ENCODE measurements at places on chromosomes 3 and 15.
A peak's percentile ranks its signal among the peaks of the same experiment; 100 is the strongest.

DNA sequence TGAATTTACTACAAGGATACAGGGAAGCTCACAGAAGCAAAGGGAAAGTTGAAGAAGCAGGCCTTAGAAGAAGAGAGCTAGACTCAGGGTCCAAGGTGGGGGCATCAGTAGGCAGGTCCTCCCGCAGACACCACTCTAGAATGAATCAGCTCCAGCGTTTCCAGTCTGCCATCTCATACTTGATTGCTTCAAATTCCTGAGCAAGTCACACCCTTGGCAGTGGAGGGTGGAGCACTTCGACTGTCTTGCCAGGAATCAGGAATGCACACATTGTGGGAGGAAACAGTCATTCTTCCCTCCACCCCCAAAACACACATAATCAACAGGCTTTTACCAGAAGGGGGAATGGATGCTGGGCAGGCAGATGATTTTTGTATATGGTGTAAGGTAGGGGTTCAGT lies 78.5 kb downstream of the CHCHD6 start:
- peak; percentile 98 for DNase-seq

- no peak for DNase-seq
Measured at GRCh38 chr3:83482402-83483070, 1476.3 kb upstream of the CADM2 start.

GRCh38 chr15:64738226-64739095 lies 36.9 kb downstream of the RBPMS2 start:
- DNase-seq = no peak

GRCh38 chr3:66492672-66493071 lies 8.2 kb downstream of the LRIG1 start:
- DNase-seq = no peak

DNA sequence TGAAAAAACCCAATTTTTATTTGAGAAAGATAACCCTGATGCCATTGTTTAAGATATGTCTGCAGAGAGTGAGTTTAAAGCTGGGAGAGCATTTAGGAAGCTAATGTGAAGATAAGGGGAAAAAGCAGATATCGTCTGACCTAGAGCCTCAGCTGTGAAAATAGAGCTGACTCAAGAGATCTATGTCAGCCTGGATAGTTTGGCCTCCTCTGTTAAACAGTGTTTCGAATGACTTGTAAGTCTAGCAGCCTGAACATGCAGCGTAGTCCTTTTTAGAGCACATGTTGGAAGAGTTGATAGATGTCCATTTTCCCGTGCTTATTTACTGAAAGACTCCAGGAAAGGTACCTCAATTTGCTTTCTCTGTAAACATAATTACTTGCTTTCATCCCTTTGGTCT lies 48.1 kb downstream of the ALCAM start:
- DNase-seq = peak; percentile 62

DNA sequence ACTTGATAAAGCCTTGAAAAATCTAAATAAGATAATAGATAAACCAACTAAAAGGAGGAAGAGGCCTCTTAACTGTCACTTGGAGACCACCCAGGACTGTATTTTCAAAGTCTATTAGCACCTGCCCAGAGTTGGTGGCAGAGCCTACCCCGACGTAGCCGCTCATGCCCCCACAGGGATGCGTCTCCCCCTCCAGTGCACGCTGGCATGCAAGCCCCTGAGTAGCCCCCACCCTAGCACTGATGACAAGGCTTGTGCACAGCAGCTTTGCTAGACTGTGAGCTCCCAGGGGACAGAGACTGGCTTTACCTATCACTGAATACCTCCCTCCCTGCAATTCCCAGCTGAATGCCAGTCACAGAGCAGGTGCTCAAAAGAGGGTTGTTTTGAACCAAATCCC lies 54.1 kb upstream of the HES1 start:
- DNase-seq = no peak

DNA sequence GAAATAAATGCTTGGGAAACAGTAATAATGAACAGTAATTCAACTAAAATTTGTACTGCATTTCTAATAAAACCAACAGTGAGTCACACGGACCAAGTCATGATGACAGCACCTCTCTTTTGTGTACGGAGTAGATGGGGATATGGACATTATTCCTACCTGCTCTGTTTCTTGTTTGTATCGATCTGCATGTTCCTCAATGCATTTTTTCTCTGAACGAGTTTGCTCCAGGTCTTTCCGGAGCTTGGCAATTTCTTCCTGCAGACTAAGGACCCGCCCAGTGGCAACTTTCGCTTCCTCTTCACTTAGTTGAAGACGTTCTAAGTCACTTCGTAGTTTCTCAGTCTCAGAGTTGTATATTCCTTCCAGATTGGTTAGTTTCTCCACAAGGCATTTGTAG lies 74.4 kb upstream of the MYO5C start:
- peak; percentile 8 for DNase-seq

GRCh38 chr3:38637906-38638305 lies 11.6 kb downstream of the SCN5A start:
- no peak for DNase-seq

GRCh38 chr15:62545467-62546227 lies 380.6 kb upstream of the C2CD4B start:
- DNase-seq = peak; percentile 66

DNA sequence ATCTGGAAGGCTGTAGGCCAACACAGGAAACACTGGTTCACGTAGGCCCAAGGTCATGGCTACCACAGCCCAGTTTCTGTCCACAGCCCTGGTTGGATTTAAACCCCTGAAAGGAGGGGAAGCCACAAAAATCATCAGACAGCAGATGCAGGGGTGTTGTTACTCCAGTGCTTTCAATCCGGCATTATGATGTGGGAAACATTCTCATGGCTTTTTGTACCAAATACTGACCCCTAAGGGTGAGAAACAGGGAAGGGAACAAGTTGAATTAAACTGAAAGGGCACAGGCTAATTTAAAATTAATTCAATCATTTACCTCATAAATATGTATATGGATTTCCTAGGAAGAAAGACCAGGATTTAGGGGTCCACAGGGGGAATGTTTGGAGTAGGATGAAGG lies 375.6 kb downstream of the CTNNB1 start:
- no peak for DNase-seq

DNA sequence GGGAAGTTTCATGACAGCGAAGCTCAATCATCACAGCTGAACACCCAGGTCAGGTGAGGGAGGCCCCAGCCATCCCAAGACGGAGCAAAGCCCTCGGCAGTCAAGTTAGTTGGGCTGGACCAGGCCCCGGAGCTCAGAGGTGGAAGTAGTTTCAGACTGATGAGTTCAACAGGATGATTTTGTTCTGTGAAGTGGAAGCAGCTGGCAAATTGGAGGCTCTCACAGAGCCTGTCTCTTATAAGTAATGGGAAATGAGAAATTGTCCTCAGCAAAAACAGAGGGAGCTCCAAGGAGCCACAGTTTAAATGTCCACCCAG lies 245.1 kb downstream of the XXYLT1 start:
- no peak for DNase-seq

DNA sequence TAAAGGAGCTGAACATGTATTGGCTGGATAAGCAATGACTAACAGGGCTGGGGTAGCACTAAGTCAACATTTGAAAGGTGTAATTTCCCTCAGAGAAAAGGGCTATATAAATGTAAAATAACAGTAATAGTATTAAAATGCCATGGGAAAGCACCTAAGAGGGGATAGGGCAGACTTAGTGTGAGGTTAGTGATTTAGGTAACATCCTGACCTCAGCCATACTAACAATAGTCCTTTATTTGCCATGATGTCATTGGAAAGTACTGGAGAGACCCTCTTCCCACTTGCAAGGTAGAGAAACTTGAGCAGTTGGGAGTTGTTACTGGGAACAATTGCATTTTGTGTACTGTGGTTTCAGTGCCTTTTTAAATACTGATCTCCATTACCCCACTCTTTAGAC lies 103.4 kb downstream of the LSAMP start:
- no peak for DNase-seq

GRCh38 chr3:56987238-56987895 lies 73.1 kb upstream of the SPATA12 start:
- no peak for DNase-seq

DNA sequence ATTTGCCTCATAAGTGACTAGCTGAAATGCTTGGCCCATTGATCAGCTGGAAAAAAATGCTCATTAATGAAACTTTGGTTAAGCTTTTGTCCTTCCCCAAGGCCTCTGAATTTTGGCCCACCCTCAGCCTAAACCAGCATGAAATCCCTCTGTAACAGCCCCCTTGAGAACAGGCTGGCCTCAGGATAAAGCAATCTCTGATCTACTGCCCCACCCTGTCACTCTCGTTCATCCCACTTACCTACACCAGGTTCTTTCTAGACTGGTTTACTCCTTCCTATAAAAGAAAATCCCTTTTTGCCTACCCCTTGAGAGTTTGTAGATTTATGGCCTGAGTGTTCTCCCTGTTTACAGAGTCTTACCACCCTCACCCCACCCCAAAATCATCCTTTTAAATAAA lies 3.4 kb upstream of the AEN start:
- DNase-seq = no peak

- peak; percentile 57 for DNase-seq
Measured at GRCh38 chr3:30688776-30689641, 82.6 kb downstream of the TGFBR2 start.

GRCh38 chr3:186589121-186589520 lies 18.6 kb downstream of the DNAJB11 start:
- no peak for DNase-seq

- no peak for DNase-seq
Measured at GRCh38 chr3:102141928-102142239, 292.6 kb downstream of the NFKBIZ start.

- DNase-seq = no peak
Measured at GRCh38 chr3:183142199-183142598, 20.3 kb downstream of the LAMP3 start.

DNA sequence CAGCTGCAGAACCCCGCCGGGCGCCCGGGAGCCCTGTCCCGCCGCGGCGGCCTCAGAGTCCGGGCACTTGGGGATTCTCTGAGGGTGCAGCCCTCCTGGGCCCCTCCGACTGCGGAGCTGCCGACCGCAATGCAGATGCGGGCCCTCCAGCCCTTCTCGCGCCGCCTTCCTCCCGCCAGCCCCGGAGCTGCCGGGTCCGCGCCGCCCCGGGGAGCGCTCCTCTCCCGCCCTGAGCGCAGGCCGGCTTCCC lies 320 bp upstream of the ACAN start:
- no peak for DNase-seq

- peak; percentile 55 for DNase-seq
Measured at GRCh38 chr15:85296615-85297402, 83.6 kb upstream of the AKAP13 start.

GRCh38 chr3:107651782-107652181 lies 129.0 kb downstream of the BBX start:
- DNase-seq = no peak

DNA sequence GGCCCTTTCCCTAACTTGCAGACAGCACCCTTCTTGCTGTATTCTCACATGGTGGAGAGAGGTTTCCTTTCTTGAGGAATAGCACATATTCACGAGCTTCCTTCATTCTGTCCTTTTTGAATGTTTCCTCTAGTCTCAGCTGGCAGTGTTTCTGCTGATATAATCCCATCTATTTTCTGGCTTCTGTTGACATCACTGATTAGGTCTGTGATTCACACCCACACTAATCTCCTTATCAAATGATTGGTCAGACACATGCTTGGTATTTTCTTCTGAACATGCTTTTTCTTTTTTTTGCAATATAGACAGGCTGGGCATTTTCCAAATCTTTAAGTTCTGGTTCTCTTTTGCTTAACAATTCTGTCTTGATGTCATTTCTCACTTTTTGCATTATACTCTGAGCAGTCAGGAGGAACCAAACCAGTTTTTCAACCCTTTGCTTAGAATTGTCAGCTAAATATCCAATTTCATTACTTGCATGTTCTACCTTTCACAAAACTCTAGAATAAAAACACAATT lies 65.4 kb downstream of the OXSM start:
- peak; percentile 53 for DNase-seq

GRCh38 chr3:152841131-152841530 lies 6.2 kb downstream of the P2RY1 start:
- peak; percentile 2 for DNase-seq

- no peak for DNase-seq
Measured at GRCh38 chr3:33884701-33885100, 86.3 kb downstream of the PDCD6IP start.

- no peak for DNase-seq
Measured at GRCh38 chr15:68796576-68796975, 24.1 kb downstream of the ANP32A start.

- no peak for DNase-seq
Measured at GRCh38 chr3:69560116-69560515, 174.2 kb upstream of the FRMD4B start.

GRCh38 chr3:27319847-27320526 lies 49.2 kb downstream of the NEK10 start:
- no peak for DNase-seq

DNA sequence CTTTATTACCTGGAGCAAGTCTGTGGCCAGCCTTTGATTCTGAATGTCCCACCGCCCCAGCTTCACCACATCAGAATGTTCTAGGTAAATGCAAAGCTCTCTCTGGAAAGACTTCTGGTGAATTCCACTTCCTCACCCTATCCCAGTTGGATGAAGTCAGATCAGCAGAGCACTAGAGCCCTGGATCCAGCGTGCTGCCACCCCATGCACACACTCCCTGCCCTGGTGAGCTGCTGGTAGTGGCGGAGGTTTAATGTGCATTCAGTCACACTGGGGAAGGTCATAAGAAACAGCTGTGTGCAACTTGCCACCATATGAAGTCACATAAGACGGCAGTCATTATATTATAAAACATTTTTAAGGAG lies 16.3 kb upstream of the SLC41A3 start:
- no peak for DNase-seq

- no peak for DNase-seq
Measured at GRCh38 chr3:62376454-62376720, 3.0 kb upstream of the FEZF2 start.

GRCh38 chr15:58734859-58735258 lies 14.6 kb downstream of the ADAM10 start:
- no peak for DNase-seq

- no peak for DNase-seq
Measured at GRCh38 chr15:90838139-90838538, 30.2 kb upstream of the FURIN start.

DNA sequence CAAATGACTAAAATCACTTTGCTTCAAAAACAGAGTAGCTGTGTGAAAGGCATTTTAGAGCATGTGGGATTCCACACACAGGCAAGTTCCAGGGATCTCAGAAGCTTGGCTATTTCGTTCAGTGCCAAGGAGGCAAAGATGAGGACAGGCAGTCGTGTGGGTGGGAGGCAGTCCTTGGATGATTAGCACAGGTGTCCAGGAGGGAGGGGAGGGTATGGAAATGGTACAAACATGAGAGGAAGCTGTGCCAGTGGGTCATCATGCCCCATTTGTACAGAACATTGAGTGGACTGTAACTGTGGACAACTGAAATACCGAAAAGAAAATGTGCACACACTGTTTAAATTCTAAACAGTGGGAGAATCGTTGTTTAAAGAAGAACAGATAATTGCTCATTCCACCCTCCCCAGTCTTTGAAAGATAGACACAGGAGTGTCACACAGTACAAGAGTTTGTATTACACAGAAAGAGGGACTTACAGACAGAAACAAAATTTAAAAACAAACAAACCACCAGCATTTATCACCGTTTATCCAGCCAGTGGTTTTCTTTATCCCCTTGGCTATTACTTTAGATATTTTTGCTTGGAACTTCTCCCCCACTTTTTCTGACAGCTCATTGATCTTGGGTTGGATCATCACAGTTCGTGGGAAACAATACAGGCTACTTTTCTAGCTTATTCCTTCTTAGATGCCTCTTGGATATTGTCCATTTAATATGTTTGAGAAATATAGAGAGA lies 122.9 kb downstream of the GREM1 start:
- DNase-seq = peak; percentile 79

- DNase-seq = no peak
Measured at GRCh38 chr3:9301091-9301490, 51.6 kb upstream of the SRGAP3 start.
